ENCODE measurements at places on chromosomes 1 and 21.

DNA sequence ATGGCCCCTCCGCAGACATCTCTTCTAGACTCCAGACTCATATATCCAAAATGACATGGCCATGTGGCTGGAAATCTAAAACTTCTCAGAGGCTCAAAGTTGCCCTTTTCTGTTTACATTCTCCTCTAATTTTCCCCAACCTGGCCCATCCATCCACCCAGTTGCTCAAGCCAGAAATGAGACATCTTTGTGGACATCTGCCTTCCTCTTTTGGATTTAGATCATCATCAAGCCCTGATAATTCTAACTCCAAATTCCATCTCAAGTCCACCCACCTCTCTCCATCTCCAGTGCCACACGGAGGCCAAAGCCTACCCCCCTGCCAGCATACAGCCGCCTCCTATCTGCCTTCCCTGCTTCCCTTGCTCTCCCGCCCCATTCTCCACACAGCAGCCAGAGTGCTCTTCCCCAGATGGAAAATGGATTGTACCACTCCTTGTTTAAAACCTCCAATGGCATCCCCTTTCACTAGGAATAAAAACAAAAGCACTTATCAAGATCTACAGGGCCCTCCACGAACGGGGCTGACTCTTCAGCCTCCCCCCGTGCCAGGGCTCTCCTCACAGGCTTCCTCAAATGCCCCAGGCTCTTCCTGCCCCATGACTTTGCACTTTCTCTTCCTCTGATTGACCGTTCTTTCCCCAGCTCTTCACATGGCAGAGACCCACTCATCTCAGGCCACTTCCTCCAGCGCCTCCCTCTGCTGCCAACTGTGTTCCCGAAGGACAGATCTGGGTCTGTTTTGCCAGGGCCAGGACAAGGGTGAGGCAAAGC lies 40.1 kb downstream of the SYT6 start:
- no peak for DNase-seq

DNA sequence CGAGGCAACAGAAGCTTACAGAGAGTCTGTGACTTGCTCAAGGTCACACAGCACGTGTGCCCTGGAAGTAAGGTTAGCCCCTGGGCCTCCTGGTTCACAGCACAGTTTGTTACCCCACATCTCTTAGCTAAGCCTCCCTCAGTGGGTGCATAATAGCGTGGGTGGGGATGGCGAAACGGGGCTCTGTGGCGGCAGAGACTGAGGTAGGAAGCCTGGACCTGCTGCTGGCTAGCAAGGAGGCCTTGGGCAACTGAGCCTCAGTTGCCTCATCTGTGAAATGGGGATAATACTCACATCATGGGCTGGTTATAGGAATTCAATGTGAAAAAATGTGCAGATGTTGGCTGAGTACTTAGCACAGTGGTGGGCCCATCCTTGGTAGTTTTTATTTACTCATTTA lies 596 bp downstream of the PADI4 start:
- DNase-seq = no peak

GRCh38 chr21:33302796-33303195 lies 22.0 kb upstream of the IFNAR1 start:
- DNase-seq = peak; percentile 27

DNA sequence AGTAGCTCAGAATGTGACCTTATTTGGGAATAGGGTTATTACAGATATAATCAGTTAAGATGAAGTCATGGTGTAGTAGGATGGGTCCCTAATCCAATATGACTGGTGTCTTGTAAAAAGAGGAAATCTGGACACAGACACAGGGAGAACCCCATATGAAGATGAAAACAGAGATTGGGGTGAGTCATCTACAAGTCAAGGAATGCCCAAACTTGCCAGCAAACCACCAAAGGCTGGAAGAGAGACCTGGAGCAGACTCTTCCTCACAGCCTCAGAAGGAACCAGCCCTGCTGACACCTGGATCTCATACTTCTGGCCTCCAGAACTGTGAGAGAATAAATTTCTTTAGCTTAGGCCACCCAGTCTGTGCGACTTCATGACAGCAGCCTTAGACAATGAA lies 29.9 kb downstream of the KRTAP19-8 start:
- no peak for DNase-seq

GRCh38 chr1:38899560-38899959 lies 18.2 kb upstream of the GJA9 start:
- DNase-seq = no peak

GRCh38 chr1:79716447-79716846 lies 709.9 kb upstream of the ADGRL4 start:
- no peak for DNase-seq

- no peak for DNase-seq
Observed at GRCh38 chr1:73980324-73981040, 217.5 kb downstream of the LRRIQ3 start.

DNA sequence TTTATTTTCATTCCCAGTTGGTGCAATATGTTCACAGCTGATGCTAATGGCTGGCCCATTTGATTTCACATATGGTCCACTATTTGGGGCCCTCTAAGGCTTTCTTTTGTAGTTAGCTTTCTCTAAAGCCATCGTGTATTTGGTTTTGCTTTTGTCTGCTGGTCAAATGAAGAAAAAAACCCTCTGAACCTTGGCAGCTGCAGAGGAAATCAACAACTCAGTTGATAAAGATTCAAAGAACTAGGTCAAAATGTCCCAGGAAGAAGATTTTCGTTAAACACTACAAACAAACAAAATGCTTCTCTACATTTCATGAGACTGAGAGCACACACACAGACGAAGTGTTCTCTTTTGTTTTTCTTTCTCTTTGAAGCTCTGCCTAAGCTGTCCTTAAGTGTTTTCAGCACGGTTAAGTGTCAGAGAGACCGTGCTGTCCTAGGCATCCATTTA lies 655.0 kb downstream of the RWDD3 start:
- DNase-seq = peak; percentile 5

DNA sequence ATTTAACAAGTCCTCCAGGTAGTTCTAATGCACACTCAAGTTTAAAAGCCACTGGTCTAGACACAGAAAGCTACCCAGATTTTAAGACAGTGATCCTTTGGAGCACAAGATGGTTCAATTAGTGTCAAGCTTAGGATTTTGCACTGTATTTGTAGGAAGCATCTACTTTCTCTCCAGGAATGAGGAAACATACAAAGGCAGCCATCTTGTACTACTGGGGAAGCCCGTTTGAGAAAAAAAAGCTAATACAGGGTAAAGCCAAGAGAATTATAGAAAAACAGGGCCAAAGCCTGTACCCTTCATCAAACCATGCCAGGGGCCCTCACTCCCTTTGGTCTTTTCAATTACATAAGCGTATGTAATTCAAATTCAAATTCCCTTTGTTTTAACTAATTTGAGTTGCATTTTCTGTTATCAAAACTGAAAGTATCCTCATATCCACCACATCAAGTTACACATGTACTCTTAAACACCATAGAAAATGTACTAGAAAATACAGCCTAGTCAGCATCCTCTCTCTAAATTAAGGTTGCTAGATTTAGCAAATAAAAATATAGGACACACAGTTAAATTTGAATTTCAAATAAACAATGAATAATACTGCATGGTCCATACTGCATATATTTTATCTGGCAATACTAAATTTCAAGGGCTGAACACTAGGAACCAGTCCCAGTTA lies 17.4 kb downstream of the PIK3R3 start:
- DNase-seq = no peak

GRCh38 chr1:190453550-190453949 lies 24.1 kb downstream of the BRINP3 start:
- DNase-seq = no peak

GRCh38 chr1:226983992-226984364 lies 43.9 kb downstream of the COQ8A start:
- DNase-seq = no peak

DNA sequence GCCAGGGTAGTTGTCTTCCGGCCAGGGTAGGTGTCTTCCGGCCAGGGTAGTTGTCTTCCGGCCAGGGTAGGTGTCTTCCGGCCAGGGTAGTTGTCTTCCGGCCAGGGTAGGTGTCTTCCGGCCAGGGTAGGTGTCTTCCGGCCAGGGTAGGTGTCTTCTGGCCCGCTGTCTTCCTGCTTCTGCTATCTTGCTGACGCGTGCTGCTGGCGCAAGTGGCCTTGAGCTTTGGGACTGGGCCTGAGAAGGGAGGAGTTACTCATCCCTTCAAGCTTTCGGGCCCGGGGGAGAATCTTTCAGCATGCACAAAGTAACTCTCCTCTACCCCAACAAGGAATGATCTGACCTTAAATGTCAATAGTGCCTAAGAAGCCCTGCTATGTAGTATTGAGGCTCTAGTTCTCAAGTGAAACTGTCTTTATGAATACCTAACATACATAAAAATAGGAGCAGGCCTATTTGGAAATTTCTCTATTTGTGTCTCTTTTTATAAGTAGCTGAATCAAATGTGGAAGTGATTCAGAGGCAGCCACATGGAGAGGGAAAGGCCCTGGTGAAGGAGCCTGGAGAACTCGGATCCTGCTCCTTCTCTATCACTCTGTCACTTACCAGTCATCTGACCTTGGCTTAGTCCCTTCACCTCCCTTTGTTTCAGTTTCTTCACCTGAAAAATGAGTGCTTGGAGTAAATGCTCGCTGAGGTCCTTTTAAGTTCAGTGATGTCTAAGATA lies 65.6 kb downstream of the RGL1 start:
- no peak for DNase-seq

GRCh38 chr1:187985897-187986654 lies 1157.3 kb downstream of the PLA2G4A start:
- DNase-seq = no peak

DNA sequence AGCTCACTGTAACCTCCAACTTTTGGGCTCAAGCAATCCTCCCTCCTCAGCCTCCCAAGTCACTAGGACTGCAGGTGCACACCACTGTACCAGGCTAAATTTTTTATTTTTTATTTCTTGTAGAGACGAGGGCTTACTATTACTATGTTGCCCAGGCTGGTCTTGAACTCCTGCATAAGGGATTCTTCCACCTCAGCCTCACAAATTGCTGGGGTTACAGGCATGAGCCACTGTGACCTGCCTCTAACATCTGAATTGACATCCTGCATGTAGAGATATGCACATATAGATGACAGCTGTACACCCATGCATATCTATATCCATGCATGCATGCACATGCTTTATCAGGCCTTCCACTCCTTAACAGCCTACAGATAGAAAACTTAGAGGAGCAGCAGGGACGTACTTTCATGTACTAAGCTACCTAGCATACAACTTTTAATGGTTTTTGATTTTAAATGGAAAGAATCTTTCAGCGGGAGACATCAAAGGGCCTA lies 740.9 kb upstream of the TPTE start:
- no peak for DNase-seq

- peak; percentile 71 for DNase-seq
Observed at GRCh38 chr21:45546636-45547544, 4.7 kb upstream of the SLC19A1 start.

- DNase-seq = peak; percentile 88
Observed at GRCh38 chr21:45136927-45137611, 62.7 kb downstream of the ADARB1 start.

DNA sequence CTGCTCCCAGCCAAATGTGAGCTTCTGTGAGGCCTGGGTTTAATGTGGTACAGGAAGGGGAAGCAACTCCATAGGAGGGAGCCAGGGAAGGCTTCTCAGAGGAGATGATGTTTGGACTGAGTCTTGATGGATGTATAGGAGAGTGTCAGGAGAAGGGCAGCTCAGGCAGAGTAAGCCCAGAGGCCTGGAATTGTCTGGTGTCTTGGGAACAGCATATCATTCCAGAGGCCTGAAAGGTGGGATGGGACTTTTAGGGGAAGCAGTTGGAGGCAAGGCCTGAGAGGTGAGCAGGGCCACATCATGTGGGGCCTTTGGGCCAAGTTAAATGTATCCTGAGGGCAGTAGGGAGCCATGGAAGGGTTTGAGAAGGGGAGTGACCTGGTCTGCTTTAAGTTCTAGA lies 148.6 kb upstream of the WNT4 start:
- DNase-seq = no peak

GRCh38 chr1:229732061-229732460 lies 106.0 kb downstream of the URB2 start:
- DNase-seq = no peak

GRCh38 chr1:233614743-233615521 lies 1.0 kb downstream of the KCNK1 start:
- peak; percentile 51 for DNase-seq

DNA sequence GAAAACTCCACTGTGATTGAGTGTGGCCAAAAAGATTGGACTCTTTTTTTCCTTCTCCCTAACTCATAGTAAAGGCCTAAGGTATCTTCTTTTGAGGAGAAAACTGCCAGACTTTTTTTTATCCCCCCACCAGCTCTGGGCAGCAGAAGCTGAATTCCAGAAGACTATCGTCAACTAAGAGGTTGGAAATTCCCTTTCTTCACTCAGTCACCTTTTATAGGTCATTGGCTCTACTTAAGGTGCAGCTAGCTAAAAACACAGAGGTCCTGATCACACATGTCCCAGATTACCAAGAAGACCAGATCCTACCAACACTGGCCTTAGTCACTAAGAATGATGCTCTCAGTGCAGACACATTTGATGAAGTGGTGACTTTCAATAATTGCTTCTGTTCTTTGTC lies 1441.2 kb downstream of the PLA2G4A start:
- DNase-seq = no peak

- peak; percentile 37 for DNase-seq
Observed at GRCh38 chr1:241611063-241611462, 29.1 kb downstream of the CHML start.

GRCh38 chr1:54792686-54793282 lies 8.3 kb downstream of the TTC22 start:
- DNase-seq = no peak

DNA sequence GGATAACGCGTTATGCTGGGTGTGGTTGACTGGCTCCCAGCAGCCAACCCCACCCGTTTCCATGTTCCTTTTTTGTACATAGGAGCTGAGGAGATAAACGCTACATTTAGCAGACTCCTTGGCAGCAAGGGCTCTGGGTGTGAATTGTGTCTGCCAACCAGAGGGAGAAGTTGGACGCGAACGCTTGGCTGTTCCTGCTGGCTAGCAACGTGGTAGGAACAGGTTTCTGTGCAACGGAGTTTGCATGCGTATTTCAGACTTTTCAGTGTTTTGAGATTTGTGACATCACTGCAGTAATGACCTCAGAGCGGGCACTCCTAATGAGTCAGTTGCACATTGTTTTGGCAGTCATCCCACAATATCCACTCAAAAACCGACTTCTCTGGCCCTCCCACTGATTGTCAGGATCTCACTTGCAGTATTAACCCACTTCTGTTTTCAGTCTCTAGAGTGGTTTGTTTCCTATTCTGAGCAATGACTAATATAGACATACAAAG lies 98.7 kb upstream of the RGS1 start:
- DNase-seq = no peak

- DNase-seq = no peak
Observed at GRCh38 chr1:221118938-221119320, 239.7 kb downstream of the HLX start.

- DNase-seq = no peak
Observed at GRCh38 chr1:42449256-42449655, 6.6 kb downstream of the ZMYND12 start.

DNA sequence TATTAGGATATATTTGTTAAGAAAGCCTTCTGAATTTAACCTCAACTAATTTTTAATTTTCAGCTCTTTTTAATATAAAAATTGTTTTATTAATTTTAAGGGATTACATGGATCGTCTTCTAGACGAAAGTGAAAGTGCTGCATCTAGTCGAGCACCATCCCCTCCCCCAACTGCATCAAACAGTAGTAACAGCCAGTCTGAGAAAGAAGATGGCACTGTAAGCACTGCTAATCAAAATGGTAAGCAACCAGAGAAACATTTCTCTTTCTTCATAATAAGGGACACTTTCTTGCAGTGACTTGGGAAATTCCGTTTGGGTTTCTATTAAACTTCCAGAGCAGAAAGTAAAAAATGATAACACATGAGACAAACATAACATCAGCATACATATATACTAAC lies 56.9 kb downstream of the MIER1 start:
- DNase-seq = no peak

- DNase-seq = no peak
Observed at GRCh38 chr1:193661385-193661784, 475.0 kb upstream of the B3GALT2 start.

- DNase-seq = no peak
Observed at GRCh38 chr1:62590255-62590969, 6.9 kb upstream of the ANGPTL3 start.
